ENCODE measurements at places on chromosomes 12 and 14.

DNA sequence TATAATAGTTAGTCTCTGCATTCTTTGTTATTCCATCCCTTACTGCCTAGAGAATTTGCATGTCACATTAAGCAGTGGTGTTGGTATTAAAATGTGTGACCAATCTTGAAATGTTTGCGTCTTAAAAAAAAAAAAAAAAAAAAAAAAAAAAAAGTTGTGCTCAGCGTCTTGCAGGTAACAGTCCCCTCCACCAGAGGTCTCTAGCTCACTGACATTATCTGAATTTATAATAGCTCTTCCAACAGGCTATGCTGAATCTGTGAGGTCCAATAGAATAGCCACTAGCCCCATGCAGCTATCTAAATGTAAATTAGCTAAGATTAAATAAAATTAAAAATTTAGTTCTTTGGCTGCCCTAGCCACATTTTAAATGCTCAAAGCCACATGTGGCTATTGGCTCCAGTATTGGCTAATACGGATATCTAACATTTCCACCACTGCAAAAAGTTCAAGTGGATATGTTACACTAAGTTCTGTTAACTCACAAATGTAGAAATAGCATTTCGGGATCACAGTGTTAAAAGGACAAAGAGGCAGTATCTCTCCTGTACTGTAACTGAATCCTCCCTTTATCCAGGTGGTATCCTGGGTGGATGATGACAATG, 28.7 kb downstream of the NKX2-8 start:
- no peak for DNase-seq

- DNase-seq, result no peak
These were observed 13.9 kb upstream of the STAB2 start for GRCh38 chr12:103573185-103573584.

DNA sequence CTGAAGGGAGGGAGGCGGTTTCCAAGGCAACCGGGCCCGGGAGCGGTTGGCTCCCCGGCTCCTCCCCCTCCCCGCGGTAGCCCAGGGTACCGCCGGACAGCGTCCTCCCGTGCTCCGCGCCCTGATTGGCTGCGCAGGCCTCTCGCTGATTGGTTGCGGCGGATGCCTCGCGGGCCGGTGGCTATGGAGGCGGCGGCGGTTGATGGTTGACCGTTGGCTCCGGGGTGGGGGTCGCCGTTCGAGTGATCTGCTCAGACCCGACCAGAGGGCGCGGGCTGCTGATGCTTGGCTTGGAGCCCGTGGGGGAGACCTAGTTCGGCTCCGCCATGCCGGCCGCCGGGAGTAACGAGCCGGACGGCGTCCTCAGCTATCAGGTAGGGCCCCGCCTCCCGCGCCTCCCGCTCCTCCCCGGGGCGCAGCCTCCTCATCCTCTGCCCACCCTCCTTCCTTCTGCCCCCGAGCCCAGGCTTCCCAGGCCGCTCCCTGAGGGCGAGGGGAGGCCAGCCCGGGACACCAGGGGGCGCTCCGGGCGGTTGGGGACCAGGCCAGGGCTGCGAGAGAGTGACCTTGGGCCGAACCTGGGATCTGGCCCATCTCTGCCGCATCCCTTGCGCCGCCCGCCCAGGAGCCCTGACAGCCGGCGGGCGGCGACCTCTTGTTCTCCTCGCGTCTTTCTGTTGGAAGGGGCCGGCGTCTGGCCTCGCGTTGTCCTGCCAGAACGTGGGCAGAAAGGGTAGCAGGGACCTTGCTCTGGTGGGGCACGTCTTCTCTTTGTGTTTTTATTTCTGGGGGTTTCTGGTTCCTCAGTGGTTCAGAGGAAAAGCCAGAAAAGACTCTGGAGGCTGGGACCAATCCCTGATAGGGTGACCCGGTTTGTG, at the start of gene SLC4A8:
SLC4A8 (plus strand) TSS at position 170 of the 878 bp plus-strand sequence; CDS start at position 327, 157 bp downstream.
- peak; percentile 76 for DNase-seq

DNA sequence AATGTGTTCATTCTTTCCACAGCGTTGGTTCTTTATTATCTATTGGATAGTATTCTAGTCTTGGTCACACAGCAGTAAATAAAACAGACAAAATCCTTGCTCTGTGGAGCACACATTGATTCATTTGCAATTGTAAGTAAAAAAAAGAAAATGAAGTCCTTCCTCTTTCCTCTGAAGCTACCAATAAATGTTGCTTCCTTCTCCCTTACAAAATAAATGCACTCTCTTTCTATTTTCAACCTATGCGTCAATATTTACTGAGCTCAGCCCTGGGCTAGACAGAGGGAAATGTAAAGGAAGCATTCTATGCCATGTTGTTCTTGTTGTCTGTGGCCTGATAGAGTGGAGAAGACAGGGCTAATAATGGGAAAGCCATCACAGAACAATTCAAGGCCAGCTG, 2.9 kb downstream of the ABHD12B start:
- DNase-seq, result no peak

DNA sequence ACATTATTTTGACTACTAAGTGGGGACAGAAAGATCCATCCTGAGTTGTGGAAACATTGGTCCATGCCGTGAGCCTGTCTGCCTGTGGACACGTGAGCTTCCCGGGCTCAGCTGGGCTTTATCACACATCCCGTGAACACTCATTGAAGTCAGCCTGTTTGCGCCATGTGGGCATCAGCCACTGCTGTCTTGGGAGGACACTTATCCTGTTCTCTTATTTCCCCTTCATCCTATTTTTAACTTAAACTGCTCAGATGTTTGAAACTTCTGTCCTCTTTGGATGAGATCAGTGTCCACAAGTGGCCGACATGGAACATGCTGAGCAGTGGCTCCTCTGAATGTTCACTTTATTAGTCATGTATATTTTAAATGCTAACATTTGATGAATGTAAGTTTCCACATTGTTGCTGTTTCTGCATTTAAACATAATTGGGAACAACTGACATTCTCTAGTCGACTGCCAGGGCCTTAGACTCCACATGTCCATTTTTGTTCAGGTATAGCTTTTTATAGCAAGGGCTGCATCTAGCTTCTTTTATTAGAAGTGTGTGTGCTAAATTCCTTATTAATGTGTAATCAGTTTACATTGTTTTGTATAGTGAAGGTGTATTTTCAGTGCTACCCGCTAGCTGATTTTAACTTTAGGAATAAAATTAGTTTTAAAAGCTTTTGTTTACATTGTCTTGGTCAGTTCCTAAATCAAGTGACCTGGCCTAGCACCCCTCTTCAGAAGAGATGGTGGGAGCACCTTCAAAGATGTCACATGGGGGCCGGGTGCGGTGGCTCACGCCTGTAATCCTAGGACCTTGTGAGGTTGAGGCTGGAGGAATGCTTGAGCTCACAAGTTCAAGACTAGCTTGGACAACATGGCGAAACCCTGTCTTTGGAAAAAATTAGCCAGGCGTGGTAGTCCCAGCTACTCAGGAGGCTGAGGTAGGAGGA, 24.0 kb downstream of the RNF34 start:
- no peak for DNase-seq

GRCh38 chr12:58774731-58775130, 145.6 kb downstream of the LRIG3 start:
- no peak for DNase-seq

DNA sequence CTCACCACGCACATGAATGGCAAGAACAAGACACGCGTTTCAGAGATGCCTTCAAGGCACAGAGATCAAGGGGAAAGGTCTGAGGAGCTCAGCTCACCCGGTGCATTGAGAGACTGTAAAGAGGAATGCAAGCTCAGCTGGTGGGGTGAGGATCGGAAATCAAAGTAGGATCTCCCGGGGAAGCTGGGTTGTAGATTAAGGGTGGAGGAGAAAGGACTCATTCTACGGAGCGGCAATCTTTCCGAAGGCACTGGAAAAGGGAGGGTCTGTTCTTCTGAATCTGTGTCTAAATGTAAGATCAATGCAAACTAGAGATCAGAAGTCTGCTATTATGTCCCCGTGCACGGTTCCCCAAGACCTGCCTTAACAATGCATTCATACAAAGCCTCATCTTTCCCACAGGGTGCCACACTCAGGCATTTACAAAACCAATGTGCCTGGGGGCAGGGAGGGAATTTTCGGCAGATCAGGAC, 41.6 kb upstream of the PYGL start:
- DNase-seq, result no peak

DNA sequence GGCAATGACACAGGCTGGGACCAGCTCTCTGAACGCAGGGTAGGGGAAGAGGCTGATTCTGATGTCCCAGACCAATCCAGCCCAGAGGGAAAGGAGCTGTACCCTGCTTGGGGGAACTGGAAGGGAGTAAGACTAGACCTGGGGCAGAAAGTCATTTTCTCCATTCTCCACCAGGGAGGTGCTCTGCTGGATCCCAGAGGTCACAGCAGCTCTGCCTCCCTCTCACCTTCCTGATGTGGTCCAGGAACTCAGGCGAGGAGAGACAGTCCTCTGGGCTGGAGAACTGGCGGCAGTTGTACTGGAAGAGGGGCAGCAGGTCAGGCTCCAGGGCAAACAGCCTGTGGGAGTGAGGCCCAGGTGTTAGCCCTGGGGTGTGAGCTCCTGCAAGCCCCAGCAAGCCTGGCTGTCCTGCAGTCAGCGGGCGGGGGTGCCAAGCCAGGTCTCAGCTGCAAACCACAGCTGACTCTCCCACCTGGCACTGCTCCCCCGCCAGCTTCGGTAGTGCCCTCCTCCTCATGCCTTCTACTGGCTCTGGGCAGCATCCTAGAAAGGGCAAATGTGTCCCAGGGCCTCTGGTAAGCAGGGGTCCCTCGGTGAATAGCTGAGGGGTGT, 1.9 kb downstream of the NGB start:
- no peak for DNase-seq

DNA sequence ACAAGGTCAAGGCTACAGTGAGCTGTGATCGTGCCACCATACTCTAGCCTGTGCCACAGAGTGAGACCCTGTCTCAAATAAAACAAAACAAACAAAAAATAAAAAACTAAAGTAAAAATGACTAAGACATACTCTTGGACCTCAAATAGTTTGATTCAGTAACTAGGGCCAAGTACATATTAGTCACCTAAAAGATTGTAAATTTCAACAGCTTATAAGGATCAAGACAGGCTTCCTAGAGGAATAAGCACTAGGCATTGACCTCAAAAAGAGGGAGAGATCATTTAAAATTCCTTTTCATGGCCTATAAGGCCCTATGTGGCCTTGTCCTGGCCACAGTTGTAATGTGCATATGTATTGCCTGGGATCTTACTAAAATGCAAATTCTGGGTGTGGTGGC, 46.0 kb upstream of the CHST11 start:
- no peak for DNase-seq

GRCh38 chr12:120540445-120540844, 6.3 kb downstream of the RNF10 start:
- DNase-seq, result no peak

- no peak for DNase-seq
These were observed 409.3 kb downstream of the PRKD1 start for GRCh38 chr14:29518335-29518734.

GRCh38 chr12:53042607-53043454, 7.0 kb upstream of the TNS2 start:
- DNase-seq, result no peak

- peak; percentile 76 for DNase-seq
These were observed 914 bp upstream of the CCND2 start for GRCh38 chr12:4272424-4273272.

GRCh38 chr12:28033538-28033915, 61.0 kb upstream of the PTHLH start:
- no peak for DNase-seq

GRCh38 chr12:95838125-95838524, 20.6 kb upstream of the SNRPF start:
- DNase-seq, result no peak

- no peak for DNase-seq
These were observed 1.6 kb downstream of the LRRC74A start for GRCh38 chr14:76827696-76828296.

Data from CD4-positive, alpha-beta T cell treated with Interleukin-15 for 4 hours (primary cell).